ENCODE measurements at places on chromosomes 7 and 10.
A peak's percentile ranks its signal among the peaks of the same experiment; 100 is the strongest.

DNA sequence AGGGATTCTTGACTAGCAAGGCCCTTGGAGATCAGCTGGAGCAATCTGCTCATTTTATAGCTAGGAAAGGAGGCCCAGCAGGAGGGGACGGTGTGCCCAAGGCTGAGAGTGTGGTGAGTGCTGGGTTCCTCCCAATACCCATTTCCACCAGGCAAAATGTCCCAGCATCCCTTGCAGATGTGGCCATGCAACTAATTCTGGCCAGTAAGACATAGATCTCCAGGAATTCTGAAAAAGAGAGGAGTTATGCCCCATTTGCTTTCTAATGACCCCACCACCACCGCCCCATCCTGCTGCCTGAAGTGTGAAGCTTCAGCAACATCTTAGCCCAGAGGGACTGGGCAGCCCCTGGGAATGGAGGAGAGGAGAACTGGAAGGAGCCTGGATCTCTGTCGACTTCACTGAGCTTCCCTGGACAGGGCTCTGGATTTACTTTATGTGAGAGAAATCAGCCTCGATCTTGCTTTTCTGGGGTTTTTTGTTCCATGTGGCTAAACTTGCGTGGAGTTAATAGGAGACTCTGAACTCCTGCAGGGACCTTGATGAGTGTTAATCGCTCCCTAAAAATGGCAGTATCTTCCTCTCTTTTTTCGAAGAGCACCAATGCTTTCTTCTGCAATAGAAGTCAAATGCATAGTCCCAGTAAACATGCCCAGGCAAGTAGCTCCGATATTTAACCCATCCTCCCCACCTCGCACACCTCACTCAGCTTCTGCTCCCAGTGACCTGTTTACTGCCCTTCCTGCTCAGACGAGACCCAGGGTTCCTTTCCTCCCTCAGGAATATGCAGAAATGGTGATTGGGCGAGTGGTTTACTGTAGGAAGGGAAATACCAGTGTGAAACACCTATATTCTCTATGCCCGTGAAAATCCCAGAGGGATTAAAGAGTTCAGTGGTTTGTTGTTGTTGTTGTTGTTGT, 127.5 kb upstream of the GPR26 start:
- DNase-seq = no peak

GRCh38 chr10:37975401-37975991, 951 bp downstream of the ZNF25 start:
- no peak for DNase-seq

- peak; percentile 58 for DNase-seq
Measured at GRCh38 chr10:49177391-49178355, 10.5 kb downstream of the TMEM273 start.

- DNase-seq = no peak
Measured at GRCh38 chr10:80265740-80266512, 23.5 kb downstream of the MAT1A start.

DNA sequence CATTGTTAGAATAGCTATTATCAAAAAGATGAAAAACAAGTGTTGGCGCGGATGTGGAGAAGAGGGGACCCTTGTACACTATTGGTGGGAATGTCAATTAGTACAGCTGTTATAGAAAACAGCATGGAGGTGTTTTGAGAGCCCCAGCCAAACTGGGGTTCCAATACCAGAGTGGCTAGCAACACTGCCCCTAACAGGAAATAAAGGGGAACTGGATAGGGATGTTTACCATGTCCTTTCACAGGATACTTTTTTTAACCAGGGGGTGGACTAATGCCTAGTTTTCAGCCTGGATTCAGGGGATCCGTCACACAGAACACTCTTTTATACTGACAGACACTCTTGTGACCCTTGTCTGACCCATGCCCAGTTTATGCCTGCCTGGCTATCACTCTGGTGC, 6.9 kb upstream of the GSTK1 start:
- no peak for DNase-seq

- no peak for DNase-seq
Measured at GRCh38 chr7:130418306-130418705, 22.5 kb downstream of the CEP41 start.

GRCh38 chr10:22315455-22316285, 518 bp upstream of the COMMD3 start:
- DNase-seq = no peak

DNA sequence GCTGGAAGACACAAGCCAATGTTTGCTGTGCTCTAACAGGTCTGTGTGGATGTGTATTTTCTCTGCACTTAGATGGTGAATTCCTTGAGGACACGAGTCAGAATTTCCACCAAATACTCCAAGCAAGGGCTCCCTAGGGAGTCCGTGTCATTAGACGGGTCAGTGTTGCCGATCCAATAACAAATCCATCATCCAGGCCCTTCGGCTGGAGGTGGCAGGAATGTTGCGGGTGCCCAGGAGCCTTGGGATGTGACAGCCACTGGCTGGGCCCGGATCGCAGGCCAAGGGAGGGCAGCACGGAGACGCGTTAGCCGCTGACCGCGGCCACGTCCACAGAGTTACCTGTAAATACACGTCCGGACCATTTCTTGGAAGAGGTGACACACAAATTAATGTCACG, 186.8 kb downstream of the WDR37 start:
- DNase-seq = no peak

- no peak for DNase-seq
Measured at GRCh38 chr7:84729284-84729683, 457.6 kb downstream of the SEMA3D start.

DNA sequence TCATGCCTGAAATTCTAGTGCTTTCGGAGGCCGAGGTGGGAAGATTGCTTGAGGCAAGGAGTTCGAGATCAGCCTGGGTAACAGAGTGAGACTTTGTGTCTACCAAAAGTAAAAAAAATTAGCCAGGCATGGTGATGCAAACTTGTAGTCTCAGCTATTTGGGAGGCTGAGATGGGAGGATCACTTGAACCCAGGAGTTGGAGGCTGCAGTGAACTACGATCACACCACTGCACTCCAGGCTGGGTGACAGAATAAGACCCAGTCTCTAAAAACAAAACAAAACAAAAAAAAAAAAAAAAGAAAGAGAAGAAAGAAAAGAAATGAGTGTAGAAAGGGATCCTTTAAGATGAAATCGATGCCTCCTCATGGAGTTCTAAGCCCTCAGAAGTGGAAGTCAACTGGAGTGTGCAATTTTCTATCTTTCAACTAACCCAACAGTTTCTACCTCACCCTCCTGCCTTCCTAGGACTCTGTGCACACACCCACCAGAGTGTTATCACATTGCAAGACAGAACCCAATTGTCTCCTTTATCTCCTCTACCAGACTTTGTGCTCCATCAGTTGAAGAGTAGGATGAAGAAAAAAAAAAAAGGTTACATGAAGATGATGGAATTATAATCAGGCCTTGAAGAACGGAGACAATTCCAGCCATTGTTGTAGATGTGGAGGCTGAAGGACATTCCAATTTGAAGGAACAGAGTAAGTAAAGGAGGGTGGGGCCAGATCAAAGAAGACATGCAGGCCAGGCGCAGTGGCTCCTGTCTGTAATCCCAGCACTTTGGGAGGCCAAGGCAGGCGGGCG, 26.9 kb downstream of the NYAP1 start:
- DNase-seq = no peak

DNA sequence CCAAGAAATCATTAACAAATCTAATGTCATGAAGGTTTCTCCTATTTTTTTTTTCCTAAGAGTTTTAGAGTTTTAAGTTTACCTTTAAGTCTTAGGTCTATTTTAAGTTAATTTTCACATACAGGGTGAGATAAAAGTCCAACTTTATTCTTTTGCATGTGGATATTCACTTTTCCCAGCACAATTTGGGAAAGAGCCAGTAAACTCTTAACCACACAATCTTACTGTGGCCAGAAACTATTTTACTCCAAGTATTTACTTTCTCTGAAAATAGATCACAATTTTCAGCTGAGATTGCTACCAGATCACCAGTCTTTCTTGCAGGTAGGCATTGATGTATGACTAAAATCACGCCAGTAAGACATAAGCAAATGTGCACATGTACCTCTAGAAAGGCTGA, 728.5 kb downstream of the TNS3 start:
- no peak for DNase-seq
